Kidney capillary endothelial cell (primary cell): ENCODE measurements at places on chromosomes 5 and 9.

- no peak for DNase-seq
Observed at GRCh38 chr5:93247105-93247504, 333.9 kb downstream of the NR2F1-AS1 start.

GRCh38 chr9:100690438-100690837 lies 112.6 kb downstream of the CAVIN4 start:
- no peak for DNase-seq

DNA sequence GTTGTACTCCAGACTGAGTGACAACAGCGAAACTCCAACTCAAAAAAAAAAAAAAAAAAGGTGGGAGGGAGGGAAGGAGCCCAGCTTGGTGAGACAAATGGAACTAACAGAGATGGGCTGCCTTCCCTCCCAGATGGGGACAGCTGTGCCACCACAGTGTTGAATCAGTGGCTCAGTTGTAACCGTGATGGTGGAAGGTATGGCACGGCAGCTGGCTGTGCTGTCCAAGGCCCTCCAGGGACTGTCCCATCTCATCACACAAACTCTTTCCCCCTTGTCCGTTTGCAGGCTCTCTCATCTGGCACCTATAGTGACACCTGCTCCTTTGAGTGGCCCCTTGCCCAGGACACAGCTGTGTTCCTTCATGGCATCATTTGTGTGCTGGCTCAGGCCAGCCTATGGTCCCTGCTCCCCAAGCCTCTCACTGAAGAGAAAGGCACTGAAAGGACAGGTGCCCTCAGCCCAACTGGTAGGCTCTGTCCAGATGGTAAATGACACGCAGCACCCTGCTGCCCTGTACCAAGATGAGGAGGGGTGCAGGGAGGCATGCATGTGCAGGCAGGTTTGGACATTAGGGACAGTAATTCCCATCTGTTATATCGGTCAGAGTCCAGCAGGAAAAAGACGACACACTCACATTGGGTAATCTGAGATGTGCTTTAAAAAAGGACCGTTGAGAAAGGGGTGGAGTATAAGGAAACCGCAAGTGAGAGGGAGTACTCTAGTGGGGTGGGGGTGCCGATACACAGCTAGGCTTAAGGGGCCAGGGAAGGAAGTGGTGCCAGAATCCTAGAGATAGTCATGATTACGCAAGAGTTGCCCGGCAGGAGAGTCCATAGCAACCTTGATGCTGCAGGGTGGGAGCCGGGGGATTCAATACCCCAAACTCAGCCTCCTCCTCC lies 4.3 kb downstream of the SMIM33 start:
- no peak for DNase-seq

DNA sequence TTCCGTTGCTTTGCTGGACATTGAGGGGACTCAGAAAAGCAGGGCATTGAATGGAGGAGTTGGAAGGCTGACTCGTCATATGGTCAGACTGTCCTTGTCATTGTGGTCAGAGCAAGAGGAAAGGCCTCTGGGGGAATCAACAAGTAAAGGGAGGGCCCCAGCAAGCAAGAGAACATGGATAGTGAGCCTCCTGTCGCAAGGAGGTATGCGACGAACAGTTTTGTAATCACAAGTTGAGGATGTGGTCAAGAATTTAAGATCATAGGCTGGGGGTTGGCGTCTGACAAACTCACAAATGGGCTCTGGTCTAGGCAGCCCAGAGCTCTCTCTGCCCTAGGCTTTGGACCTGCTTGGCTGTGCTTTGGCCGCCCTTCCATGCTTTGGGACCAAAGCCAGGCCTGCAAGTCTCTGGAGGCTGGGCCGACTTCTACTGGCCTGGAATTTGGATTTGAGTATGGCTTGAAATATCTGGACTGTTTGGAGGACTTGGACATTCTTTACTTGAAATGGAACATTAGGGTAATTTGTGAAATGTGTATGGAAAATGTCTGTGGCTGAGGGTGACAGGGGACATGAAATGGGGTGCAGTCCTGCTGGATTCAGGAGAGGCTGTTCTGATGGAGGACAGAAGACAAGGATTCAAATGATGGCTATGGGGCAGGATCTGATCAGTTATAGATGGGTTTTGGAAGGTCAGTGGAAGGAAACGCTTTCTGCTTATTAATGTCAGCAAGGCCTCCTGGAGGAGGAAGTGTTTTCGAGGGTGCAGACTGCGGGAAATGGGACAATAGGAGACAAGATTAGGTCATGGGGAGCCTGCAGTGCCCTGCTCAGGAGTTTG lies 19.2 kb upstream of the NDST1 start:
- DNase-seq = peak; percentile 44

- DNase-seq = no peak
Observed at GRCh38 chr5:166962461-166962860, 1329.0 kb upstream of the WWC1 start.

DNA sequence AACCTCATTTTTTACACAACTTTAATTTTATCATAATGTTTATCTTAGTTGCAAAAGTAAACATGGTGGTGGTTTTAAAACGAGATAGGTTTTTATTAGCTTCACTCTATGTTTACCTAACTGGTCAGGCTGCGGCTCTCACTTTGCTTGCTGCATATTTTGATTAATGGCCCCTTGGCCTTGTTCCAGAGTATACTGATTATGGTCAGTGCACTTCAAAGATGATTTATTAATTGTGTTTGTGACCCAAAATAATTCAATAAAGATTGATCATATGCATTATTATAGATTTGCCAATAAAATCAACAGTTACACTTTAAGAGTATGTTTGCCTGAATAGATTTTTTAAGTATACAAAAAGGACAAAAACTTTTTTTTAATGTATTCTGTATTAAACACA lies 188.0 kb downstream of the XRCC4 start:
- DNase-seq = no peak

DNA sequence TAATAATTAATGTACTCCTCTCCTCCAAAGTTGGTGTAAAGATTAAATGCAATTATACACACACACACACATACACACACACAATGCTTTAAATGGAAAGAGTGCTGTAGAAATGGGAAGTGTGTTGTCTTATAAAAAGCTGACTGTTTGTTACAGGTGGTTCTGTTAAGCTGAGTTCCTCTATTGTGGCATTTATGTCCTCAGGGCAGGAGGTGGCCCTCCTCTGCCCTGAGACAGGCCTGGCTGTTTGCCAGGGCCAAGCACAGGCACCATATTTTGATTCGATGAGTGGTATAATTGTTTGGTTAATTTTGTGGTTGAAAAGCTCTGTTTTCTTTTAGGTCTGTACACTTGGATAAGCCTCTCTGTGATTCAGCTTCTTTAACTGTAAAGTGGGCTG lies 573.9 kb downstream of the KIF4B start:
- DNase-seq = no peak

GRCh38 chr5:158451993-158452672 lies 593.2 kb upstream of the CLINT1 start:
- DNase-seq = no peak

DNA sequence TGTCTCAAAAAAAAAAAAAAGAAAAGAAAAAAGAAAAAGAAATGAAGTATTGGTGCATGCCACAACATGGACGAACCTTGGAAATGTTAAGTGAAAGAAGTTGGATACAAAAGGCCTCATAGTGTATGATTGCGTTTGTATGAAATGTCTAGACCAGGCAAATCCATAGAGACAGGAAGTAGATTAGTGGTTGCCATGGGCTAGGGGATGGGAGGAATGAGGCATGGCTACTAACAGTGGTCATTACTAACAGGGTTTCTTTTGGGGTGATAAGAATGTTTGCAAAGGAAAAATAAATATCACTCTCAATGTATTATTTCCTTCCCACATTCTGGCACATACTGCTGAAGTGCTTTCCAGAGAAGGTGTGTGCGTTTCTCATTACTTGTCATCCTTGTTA lies 44.1 kb downstream of the UGCG start:
- DNase-seq = no peak

DNA sequence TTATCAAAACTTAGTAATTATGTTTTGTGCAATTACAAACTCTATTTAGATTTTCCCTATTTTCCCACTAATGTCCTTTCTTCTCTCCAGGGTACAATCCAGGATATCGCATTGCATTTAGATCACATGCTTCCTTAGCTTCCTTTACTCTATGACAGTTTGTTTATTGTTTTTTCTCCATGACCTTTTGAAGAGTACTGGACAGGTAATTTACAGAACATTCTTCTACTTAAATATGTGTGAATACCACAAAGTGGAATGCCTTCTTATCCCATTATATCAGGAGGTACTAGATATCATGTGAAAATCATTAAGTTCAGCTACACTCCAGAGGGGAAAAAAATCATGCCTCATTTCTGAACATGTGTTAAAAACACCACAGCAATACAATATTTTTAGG lies 776.6 kb upstream of the CDH9 start:
- DNase-seq = no peak

GRCh38 chr5:90289837-90290236 lies 119.7 kb downstream of the CETN3 start:
- no peak for DNase-seq

DNA sequence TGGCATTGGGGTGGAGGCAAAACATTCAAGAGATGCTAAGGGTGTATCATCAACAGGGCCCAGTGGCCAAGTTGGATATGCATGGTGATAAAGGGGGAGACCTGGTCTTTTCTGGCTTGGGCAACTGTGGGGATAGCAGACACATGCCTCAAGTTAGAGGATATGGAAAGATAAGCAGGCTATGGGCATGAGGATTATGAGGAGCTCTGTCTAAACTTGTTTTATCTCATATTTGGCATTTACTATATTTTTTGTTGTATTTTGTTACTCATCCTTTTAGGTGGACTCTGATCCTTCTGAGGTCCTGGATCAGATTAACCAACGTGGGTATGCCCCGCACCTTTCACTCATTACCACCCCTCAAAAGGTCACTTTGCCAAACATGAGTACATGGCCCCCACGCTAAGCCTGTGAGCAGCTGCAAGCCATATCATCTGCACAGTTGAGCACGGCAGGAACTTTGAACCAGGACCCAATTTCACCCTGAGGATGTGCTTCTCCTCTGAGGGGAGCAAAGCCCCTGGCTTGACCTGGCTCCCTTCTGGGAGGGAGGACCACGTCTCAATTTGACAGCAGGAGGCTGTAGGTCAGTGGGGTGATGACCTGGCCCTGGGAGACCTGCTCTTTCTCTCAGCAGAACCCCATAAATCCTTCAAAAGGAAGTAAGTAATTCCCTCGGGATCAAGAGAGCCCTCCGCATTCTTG lies 71.1 kb upstream of the CD180 start:
- DNase-seq = no peak

DNA sequence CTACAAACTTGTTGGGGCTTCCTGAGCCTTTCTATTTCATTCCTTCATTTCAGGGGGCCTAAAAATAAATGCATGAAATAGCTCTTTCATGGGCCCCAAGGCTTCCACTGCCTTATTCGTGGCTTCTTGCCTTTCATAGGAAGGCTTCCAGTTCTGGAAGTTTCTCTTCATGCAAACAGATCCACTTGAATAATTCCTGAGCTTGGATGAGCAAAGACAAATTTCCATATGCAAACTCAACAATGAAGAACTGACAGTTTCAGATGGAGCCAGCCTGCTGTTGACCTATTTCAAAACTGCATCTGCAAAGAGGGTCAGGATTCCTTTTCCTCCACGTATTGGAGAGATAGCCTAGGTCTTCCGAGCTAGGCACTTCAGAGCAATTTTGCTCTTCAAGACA lies 142.1 kb downstream of the MLLT3 start:
- no peak for DNase-seq

DNA sequence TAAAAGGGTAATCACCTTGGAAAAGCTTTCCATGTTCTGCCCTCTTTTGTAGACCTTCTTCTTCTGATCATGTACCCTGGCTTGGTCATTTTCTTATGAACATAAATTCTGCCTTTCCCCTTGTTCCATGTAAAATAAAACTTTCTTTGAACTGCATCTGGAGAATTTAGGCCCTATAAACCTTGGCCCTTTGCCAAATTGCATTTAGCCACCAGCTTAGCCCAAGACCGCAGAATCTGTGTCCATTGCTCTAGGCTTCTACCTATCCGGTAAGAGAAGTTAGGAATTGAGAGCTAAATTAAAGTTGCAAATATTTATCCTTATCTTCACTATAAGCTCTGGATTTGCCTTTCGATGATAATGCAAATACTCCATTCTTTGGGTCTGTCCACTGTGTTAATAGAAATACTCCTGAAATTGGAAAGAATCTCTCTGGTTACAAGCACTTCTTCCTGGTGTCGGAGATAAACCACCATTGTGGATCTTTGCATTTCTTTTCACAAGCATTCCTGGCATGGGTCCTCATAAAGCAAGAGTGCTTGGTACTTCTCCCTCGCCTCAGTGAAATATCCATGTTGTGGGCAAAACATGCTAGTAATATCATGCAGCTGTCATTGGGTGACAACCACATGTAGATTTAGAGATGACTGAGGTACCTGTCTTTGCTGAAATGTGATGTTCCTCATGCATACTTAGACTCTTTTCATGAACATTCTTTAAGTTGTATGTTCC lies 698.0 kb upstream of the WWC1 start:
- DNase-seq = no peak

GRCh38 chr5:76715736-76716455 lies at the start of gene F2R:
F2R (plus strand) TSS chr5:76716126; CDS start chr5:76716308, 182 bp downstream.
- peak; percentile 77 for DNase-seq

GRCh38 chr5:134777366-134777765 lies 18.8 kb downstream of the DDX46 start:
- DNase-seq = no peak

DNA sequence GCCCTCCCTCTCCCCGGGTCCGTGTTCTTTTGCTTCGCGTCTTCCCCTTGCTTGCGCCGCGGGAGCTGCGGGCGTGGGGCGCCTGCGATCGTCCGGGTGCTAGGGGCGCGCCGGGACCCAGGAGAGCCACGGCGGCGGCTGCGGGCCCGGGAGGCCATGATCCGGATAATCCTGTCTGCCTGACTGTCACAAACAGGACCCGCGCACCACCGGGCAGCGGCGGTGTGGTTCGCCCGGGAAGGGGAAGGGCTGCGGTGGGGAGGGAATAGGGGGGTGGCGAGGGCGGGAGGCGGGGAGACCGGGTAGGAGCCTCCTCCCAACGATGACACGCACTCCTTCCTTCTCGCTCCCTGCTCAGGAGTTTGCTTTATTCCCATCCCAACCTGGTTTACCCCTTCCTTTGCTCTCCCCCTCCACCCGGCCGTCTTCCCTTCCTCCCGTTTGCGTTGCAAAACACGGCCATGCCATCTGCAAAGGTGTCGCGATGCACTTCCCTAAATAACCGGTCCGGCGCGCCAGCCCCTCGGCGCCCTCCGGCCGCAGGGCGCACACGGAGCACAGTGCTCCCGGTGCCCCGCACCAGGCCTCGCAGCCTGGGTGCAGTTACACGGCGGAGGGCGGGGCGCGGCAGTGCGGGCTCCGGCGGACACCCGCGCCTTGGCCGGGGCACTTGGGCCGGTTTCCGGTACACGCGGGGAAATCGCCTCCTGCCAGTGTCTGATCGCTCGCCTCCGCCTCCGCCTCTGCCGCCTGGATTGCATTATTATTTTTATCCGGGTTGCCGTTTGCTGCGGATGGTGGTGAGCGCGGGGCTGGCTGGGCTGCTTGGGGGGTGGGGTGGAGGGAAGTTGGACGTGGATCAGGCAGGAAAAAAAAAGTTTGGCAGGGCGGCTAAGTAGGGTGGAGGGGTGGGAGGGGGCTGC lies 1.5 kb downstream of the SMARCA2 start:
- peak; percentile 44 for DNase-seq
